ENCODE measurements at places on chromosomes 3 and 15. TPM values are rescaled to one million over a fixed set of nuclear protein-coding genes. Genes with fewer than 3 reads are reported as not detected.

DNA sequence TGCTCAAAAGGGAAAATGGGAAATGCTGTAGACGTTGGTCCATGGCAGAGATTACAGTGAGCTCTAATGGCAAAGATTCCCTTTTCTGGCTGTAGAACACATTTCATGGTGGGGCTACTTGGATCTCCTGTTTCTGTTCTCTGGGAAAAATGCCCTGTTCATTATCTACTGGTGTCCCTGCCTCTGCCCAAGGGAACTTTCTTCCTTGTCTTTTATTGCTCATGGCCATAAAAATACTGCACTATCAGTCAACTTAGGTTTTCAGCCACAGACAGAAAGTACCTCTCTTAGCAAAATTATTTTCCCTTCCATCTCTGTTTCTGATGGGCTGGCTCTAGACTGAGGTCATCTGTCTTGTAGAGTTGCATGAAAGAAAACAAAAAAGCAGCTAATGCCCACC, 98.9 kb downstream of the PDCD6IP start:
- no peak for DNase-seq

DNA sequence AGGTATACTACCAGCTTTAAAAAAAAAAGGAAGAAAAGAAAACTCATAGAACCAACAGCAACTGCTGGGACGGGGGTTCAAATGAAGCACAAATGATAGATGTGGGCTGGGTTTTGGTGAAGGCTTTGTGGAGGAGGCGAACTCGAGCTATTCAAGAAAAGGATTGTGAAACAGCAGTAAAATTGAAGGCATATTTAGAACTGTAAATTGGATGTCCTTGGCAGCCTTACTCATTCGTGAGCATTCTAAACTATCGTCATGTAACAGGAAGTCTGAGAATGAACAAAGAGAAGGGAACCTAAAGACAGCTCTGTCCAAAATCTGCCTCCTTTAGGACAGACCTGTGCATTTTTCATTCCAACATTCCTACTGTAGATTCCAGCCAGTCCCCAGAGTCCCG, 97.8 kb downstream of the LARS2 start:
- no peak for DNase-seq

GRCh38 chr15:51144021-51144532, 49.4 kb upstream of the TNFAIP8L3 start:
- DNase-seq = peak; percentile 38

- no peak for DNase-seq
Observed at GRCh38 chr3:37137516-37137915, 36.9 kb downstream of the LRRFIP2 start.

- DNase-seq = no peak
Observed at GRCh38 chr3:55752911-55753310, 265.8 kb upstream of the WNT5A start.

DNA sequence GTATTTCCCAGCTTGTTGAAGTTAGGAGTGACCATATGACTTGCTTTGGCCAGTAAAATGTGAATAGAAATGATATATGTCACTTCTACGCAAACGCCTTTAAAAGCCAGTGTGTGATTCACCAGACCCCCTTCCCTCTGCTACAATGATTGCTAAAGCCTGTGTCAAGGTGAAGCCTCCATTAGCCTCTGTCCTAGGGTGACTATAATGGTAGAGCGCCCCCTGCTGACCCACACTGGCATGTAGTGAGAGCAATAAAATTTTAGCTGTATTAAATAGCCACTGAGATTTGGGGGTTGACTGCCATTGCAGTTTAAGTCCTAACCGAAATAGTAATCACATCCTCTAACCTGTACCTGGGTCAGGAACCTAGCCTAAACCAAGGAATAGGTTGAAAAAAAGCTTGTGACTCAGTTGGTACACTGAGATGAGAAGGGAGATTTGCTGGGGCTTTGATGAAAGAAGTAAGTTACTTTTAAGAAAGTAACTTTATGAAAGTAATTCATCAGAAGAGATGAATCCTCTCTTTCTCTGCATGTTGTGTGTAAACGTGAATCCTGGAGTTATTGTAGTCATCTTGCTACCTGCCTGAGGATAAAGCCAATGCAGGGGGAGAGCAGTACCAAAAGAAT, 52.6 kb downstream of the GTF2E1 start:
- DNase-seq = peak; percentile 31

GRCh38 chr15:42018306-42019224, 2.3 kb downstream of the PLA2G4E start:
- no peak for DNase-seq

DNA sequence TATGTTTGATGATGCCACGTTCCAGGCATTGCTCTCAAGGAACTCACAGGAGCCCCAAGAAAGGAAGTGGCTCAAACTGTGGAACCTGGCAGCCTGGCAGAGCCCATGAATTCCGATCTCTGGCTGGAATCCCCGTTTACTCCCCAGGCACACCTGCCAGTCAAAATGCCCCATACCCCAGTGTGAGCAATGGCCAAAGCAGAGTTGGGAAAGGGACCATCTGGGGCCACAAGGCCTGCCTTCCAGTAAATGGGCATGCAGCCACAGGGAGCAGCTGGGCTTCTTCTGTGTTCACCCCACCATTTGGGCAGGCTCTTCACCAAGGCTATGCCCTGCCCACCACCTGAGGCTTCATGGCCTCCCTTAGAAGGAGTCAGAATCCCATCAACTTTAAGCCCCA, 257.0 kb upstream of the GOLGA6L4 start:
- no peak for DNase-seq

DNA sequence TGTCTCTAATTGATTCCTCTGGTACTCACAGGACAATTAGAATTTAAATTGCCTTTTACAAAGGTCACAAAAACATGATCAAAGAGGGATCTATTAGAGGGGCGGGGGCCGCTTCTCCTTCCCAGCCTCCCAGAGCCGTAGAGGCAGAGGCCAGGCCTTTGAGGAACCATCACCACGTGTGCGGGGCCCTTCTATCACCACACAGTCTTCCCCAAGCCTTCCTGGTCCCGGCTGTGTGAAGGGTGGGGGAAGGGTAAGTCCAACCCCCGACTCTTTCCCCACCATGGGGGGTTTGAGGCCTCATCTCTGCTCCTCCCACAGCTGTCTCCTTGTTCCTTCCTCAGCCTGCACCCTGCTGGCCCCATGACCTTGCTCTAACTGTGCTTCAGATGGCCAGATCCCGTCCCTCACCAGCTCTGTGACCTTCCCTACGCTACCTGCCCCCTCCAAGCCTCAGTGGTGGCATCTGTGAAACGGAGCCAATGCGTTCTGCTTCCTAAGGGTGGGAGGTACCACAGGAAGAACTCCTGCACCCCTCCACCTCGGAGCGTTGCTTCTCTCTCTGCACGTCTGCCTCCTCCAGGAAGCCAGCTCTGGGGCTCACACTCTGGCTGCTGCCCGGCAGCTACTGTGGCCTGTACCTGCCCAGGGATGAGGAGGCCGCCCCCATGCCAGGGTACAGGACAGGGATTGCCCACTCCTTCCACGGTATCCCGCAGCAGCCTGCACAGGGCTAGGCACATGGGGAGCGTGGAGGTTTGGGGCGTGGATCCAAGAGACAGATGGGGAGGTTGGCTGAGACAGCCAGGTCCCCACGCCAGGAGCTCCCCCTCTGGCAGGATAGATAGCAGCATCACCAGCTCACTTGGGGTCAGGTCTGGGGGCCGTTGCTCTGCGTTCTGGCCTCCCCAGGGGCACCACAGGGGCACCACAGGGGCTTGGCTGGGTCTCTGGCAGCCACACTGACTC, 83.8 kb downstream of the LINGO1 start:
- DNase-seq = no peak

GRCh38 chr15:50150851-50151250, 31.1 kb upstream of the SLC27A2 start:
- DNase-seq = no peak

DNA sequence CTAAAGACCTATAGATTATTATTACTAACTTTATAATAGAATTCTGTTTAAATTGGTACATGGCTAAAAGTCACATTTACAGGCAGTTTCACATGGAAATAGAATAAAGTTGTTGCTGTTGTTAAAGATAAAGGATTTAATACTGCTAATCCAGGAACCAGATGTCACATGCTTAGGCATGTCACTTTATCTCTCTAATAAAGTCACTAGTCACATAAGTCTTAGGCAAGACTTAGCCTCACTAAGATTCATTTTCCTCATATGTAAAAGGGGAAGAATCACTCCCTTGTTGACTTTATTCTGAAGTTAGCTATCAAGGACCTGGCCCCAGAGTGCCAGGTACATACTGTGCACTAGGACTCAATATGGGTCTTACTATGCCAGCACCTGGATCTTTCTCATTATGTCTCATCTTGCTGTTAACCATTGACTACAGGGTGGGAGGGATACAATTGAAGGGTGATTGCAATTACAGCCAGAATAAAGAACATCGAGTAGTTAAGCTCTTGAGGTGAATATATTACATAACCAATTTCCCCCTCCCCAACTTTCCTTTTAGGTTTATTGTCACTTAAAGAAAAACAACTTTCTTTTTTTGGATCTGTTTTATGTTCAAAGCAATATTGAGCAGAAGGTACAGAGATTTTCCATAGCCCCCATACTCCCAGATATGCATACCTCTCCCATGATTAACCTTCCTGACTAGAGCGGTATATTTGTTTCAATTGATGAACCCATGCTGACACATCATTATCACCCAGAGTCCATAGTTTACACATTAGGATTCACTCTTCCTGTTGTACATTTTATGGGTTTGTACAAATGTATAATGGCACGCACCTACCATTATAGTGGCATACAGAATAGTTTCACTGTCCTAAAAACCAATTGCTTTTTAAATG, 36.6 kb downstream of the LNP1 start:
- DNase-seq = no peak

DNA sequence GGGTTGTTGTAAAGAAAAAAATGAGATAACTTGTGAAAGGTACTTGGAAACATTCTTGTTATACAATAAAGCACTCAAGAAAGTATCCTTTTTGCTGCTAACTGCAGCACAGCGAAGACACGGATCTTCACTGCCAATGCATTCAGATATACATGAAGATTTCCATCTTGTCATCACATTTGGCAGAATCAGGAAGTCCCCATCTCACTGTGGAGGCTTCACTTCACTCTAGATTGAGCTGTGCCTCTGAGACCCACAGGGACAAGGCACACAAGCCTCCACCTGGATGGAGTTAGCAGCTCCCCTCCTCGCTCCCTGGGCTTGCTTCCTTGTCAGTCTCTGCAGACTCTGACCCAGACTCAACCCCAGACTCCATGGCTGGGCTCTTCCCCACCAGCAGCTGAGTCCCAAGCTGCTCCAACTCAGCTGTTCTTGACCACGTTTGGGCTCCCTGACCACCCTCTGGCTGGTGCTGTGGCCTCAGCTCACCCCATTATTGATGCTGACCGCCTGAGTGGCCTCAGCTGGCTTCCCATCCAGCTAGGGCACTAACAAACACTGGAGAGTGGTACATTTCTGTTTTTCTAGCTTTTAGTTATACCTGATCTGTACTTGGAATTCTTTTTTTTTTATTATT, 45.4 kb upstream of the SMAD3 start:
- no peak for DNase-seq

DNA sequence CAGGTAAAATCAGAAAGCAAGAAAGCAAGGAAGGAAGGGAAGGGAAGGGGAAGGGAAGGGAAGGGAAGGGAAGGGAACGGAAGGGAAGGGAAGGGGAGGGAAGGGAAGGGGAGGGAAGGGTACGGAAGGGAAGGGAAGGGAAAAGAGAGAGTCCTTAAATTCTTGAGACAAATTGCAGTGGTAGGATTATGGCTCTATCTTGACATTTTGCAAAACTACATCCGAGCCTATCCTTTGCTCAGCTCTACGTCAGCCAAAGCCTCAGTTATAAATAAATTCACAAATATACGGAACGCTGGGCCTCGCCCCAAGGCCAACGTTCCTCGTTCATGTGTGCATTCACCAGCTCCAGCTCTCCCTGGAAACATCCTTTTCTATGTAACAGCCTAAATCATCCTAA, 25.5 kb upstream of the HES1 start:
- DNase-seq = no peak

DNA sequence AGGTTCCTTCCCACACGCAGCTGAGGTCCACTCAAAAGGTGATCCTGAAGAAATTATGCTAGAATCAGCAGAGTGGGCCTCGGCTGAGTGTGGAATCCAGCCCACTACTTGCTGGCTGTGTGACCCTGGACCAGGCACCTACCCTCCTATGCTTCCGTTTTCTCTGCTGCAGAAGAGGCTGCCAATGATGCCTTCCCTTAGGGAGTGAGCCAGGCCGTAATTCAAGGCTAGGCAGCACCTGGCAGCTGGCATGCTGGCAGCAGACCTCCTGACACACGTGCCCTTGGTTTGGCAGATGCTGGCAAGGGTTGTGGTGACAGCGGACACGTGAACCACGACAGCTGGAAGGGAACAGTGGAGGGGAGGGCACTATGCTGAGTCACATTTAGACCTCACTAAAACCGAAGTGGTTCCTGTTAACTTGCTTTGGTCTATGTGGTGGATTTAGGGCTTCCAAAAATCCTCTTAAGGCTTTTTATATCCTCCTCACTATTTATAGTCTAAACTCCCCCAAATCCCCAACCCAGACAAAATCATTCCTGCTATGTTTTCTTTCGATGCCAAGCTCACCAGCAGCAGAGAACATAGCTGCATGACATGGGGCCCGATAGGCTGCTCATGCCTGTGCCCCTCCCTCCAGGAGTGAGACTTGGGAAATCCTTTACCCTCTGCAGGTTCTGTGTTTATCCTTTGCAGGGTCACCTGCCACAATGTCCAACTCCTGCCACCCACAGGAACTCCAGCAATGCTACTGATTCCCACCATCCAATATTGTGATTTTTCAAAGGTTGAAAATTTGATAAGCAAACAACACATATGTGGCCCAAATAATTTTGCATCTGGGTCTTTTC, 10.6 kb upstream of the PCSK6 start:
- no peak for DNase-seq

GRCh38 chr3:31636694-31637442, 104.1 kb downstream of the STT3B start:
- DNase-seq = no peak

GRCh38 chr3:196989721-196990262, 21.2 kb upstream of the PIGZ start:
- no peak for DNase-seq

DNA sequence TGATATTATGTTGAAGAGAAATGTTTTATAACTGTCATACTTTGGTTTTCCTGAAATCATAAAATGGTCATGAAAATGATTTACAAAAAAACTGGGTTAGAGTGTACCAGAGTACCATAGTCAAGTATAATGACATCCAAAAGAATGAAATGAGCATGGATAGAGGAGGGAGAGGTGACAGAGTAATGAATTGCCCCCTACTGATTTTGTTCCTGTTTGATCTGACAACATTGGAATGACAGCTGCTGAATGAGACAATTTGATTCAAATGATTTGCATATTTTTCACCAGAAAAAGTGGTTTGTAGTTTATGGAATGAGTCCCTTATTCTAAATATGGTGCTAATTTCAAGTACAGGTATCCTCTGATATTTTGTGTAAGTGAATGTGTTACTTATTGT, 271.7 kb downstream of the CNTN4 start:
- DNase-seq = no peak

GRCh38 chr15:79682285-79682684, 214.5 kb downstream of the MTHFS start:
- no peak for DNase-seq

- peak; percentile 49 for DNase-seq
Observed at GRCh38 chr3:7015683-7016440, 154.9 kb downstream of the GRM7 start.

- no peak for DNase-seq
Observed at GRCh38 chr3:85796140-85796539, 837.4 kb downstream of the CADM2 start.

The KIF9 gene
- total RNA-seq = 7.8 TPM

The GABRR3 gene
- not detected for total RNA-seq

The CASR gene
- not detected for total RNA-seq

The GOLGA6A gene
- total RNA-seq = not detected
